Uterine smooth muscle cell (primary cell): ENCODE measurements at places on chromosomes 1 and 21. TPM values are rescaled to one million over a fixed set of nuclear protein-coding genes. Genes with fewer than 3 reads are reported as not detected.

The MDM4 gene
- total RNA-seq, result 37.6 and 40.5 TPM in 2 replicates

The ACTN2 gene
- under 0.01 and 0.66 TPM in 2 replicates for total RNA-seq

The TPTE gene
- not detected in 2 replicates for total RNA-seq

The OSCP1 gene
- 7.7 and 15.5 TPM in 2 replicates for total RNA-seq

The TATDN3 gene
- total RNA-seq, result 15.9 and 16.3 TPM in 2 replicates

The KRTAP19-3 gene
- total RNA-seq, result not detected in 2 replicates

The ATP1A1 gene
- 128 and 160 TPM in 2 replicates for total RNA-seq

The RGS18 gene
- not detected in 2 replicates for total RNA-seq
